ENCODE measurements at places on chromosomes 4 and X. TPM values are rescaled to one million over a fixed set of nuclear protein-coding genes. Genes with fewer than 3 reads are reported as not detected.

DNA sequence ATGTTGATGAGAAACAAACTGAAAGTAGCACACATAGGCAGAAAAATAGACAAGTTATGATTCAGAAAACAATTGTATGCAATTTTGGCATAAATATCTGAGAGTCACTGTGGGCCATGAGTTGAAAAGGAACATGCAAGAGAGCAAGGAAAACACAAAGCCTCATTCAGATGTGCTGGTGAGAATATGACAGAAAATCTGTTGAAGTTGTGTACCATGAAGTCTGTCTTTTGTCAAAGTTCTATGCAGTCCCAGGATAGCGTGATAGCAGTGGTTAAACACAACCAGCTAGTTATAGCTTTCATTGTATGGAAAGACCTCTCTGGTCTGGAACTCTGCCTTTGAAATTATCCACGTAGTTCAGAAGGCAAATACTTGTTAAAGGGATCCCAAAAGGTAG is 53.0 kb downstream of the TMEM154 start:
- H3K27ac ChIP-seq, result no peak overlapping the region
- H3K36me3 ChIP-seq, result no peaks in the 10 kb centered on the region
- H3K4me3 ChIP-seq, result no peak overlapping the region
- H3K4me1 ChIP-seq, result peaks cover 2% of the 10 kb centered on the region

Gene HNRNPD
- 416 TPM for total RNA-seq

- no peak for DNase-seq
- H3K4me3 ChIP-seq, result peak overlapping the region; percentile 56
- peaks cover 13% of the 10 kb centered on the region for H3K36me3 ChIP-seq
- H3K4me1 ChIP-seq, result peaks cover 6% of the 10 kb centered on the region
Measured at GRCh38 chrX:316351-317325, 2.0 kb downstream of the GTPBP6 start.

GRCh38 chr4:23822181-23822580 is 67.7 kb downstream of the PPARGC1A start:
- H3K4me3 ChIP-seq, result no peak overlapping the region
- DNase-seq, result no peak
- H3K27me3 ChIP-seq, result peaks cover 5% of the 10 kb centered on the region
- H3K27ac ChIP-seq, result no peak overlapping the region
- H3K36me3 ChIP-seq, result no peaks in the 10 kb centered on the region
- H3K4me1 ChIP-seq, result peaks cover 10% of the 10 kb centered on the region

Gene RAB33B
- 14.4 TPM for total RNA-seq

Gene FOXR2
- not detected for total RNA-seq

- no peaks in the 10 kb centered on the region for H3K4me1 ChIP-seq
- no peak overlapping the region for H3K4me3 ChIP-seq
- H3K27ac ChIP-seq, result no peak overlapping the region
- DNase-seq, result no peak
- no peaks in the 10 kb centered on the region for H3K36me3 ChIP-seq
Measured at GRCh38 chrX:39631276-39632229, 466.2 kb downstream of the BCOR start.

DNA sequence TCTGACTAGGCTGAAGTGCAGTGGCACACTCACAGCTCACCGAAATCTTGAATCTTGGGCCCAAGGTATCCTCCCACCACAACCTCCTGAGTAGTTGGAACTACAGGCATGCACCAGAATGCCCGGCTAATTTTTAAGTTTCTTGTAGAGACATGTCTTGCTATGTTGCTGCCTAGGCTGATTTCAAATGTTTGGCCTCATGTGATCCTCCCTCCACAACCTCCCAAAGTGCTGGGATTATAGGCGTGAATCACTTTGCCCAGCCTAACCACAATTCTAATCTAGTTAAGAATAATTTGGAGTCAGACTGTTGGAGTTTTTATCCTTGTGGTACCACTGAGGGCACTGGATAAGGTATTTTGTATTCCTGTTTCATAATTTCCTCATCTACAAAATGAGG is 317.5 kb upstream of the AGA start:
- H3K36me3 ChIP-seq, result no peaks in the 10 kb centered on the region
- no peak for DNase-seq
- no peak overlapping the region for H3K27ac ChIP-seq

DNA sequence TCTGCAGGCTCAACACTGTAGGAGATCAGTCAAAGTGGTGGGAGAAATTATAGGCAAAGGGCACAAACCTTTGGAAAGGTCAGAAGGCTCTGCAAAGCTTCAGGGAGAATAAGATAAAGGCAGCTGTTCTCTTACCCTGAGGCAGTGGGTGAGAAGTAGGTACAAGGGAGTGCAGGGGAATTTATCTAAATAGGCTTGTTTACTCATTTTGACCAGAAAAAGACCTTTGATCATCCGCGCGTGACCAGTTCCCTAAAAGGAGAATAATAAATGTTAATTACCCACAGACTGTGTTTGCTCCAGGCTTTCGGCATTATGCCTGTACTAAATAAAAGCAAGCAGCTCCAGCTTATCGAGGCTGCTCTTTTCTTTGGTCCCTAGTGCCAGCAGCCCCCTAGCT is 9.3 kb downstream of the FGFBP2 start:
- DNase-seq, result no peak
- H3K36me3 ChIP-seq, result no peaks in the 10 kb centered on the region
- H3K4me1 ChIP-seq, result no peaks in the 10 kb centered on the region
- no peak overlapping the region for H3K4me3 ChIP-seq
- no peaks in the 10 kb centered on the region for H3K27me3 ChIP-seq

Gene NUDT11
- 17.9 TPM for total RNA-seq

- peaks cover 4% of the 10 kb centered on the region for H3K4me1 ChIP-seq
- H3K27ac ChIP-seq, result no peak overlapping the region
- DNase-seq, result no peak
- H3K27me3 ChIP-seq, result no peaks in the 10 kb centered on the region
Measured at GRCh38 chr4:181911420-181911819, 331.8 kb upstream of the TENM3 start.

GRCh38 chr4:8664031-8664805 is 71.7 kb downstream of the CPZ start:
- H3K36me3 ChIP-seq, result no peaks in the 10 kb centered on the region
- no peak overlapping the region for H3K4me3 ChIP-seq
- peak overlapping the region; percentile 23 for H3K27ac ChIP-seq
- peaks cover 50% of the 10 kb centered on the region for H3K27me3 ChIP-seq

GRCh38 chrX:48703228-48703627 is 6.7 kb downstream of the SUV39H1 start:
- no peaks in the 10 kb centered on the region for H3K4me1 ChIP-seq
- no peak for DNase-seq
- peaks cover 2% of the 10 kb centered on the region for H3K27me3 ChIP-seq
- no peak overlapping the region for H3K27ac ChIP-seq
- no peak overlapping the region for H3K4me3 ChIP-seq
- H3K36me3 ChIP-seq, result peaks cover 17% of the 10 kb centered on the region

DNA sequence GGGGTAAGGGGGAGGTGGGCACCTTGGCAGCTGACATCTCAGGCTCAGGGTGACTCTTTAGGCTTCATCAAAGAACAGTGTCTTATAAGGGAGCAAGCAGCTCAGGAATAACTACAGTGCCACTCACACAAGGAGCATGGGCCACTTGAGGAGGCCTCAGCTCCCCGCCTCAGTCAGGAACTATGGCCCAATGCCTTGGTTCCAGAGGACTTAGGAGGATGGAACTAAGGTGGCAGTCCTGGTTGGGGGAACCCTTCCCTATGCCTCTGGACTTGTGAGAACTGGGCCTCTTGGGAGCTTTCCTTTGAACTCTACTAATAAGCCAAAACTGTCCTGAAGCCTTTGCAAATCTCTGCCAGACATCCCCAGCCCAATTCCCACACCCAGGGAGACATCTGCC is 160.6 kb downstream of the EFNB1 start:
- H3K36me3 ChIP-seq, result no peaks in the 10 kb centered on the region
- no peak overlapping the region for H3K4me3 ChIP-seq
- peaks cover 29% of the 10 kb centered on the region for H3K4me1 ChIP-seq
- DNase-seq, result no peak
- H3K27ac ChIP-seq, result no peak overlapping the region
- peaks cover 3% of the 10 kb centered on the region for H3K27me3 ChIP-seq

DNA sequence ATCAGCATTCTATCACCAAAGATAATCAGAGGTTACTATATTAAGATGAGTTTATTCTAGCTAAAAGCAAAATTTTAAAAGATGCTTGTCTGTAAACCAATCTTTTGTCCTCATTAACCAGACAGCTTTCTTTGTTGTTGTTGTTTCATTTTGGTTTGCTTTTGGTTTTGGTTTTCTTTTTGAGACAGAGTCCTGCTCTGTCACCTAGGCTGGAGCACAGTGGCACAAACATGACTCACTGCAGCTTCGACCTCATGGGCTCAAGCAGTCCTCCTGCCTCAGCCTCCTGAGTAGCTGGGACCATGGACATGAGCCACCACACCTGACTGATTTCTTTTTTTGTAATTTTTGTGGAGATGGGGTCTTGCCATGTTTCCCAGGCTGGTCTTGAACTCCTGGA is 102.9 kb downstream of the COX18 start:
- H3K27me3 ChIP-seq, result no peaks in the 10 kb centered on the region
- no peaks in the 10 kb centered on the region for H3K36me3 ChIP-seq
- no peak overlapping the region for H3K4me3 ChIP-seq

DNA sequence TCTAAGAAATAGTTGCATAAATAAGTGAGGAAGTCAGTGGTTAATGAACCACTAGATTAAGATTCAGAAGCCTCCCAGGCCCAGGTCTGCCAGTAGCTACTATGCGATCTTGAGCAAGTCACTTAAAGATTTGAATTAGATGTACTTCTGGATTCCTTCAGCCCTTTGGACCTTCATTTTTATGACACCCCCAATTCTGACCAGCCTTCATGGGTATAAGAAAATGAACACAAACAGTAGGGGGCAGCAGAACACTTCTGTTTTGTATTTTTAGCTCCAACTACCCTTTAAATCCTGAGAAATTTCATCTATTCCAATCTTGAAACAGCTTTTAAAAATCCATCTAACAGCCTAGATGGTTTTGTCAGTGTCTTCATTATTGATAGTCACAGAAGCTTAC is 19.0 kb downstream of the TMEM47 start:
- peaks cover 2% of the 10 kb centered on the region for H3K36me3 ChIP-seq
- DNase-seq, result no peak
- H3K4me1 ChIP-seq, result peaks cover 18% of the 10 kb centered on the region
- H3K27ac ChIP-seq, result no peak overlapping the region
- no peak overlapping the region for H3K4me3 ChIP-seq

Data from progenitor cell of endocrine pancreas (in vitro differentiated cells).